SJSA1 (cell line): ENCODE measurements at places on chromosomes 2 and 18. TPM values are rescaled to one million over a fixed set of nuclear protein-coding genes. Genes with fewer than 3 reads are reported as not detected.
A peak's percentile ranks its signal among the peaks of the same experiment; 100 is the strongest.

Gene EGR4
- total RNA-seq: not detected in 2 replicates

Gene NIF3L1
- 25.3 and 31.7 TPM in 2 replicates for total RNA-seq

Gene AQP12B
- total RNA-seq: not detected in 2 replicates

- no peak overlapping the region for H3K4me3 ChIP-seq
- no peaks in the 10 kb centered on the region for H3K27me3 ChIP-seq
- no peak overlapping the region for H3K27ac ChIP-seq
- H3K36me3 ChIP-seq: peaks cover 85% of the 10 kb centered on the region
- no peaks in the 10 kb centered on the region for H3K4me1 ChIP-seq
These were observed 234.1 kb downstream of the GLI2 start for GRCh38 chr2:120969613-120970355.

GRCh38 chr2:185578322-185578721 is 160.3 kb upstream of the FSIP2 start:
- H3K36me3 ChIP-seq: no peaks in the 10 kb centered on the region
- H3K4me1 ChIP-seq: no peaks in the 10 kb centered on the region
- H3K4me3 ChIP-seq: no peak overlapping the region
- DNase-seq: no peak
- H3K27ac ChIP-seq: no peak overlapping the region
- H3K27me3 ChIP-seq: no peaks in the 10 kb centered on the region

DNA sequence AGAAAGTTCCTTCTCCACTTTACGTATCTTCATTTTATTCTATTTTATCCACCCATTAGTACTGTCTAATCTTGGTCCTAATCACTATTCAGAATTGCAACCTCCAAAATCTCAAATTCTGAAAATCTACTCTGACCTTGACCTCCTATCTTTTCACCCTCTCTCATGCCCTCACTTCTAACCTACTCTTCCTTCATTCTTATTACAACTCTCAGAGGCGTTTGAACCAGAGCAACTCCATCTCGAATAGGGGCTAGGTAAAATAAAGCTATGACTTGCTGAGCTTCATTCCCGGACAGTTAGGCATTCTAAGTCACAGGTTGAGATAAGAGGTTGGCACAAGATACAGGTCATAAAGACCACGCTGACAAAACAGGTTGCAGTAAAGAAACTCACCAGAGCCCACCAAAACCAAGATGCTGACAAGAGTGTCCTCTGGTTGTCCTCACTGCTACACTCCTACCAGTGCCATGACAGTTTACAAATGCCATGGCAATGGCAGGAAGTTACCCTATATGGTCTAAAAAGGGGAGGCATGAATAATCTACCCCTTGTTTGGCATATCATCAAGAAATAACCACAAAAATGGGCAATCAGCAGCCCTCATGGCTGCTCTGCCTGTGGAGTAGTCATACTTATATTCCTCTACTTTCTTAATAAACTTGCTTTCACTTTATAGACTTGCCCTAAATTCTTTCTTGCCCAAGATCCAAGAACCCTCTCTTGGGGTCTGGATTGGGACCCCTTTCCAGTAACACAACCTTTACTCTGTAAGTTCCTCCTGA is 11.4 kb downstream of the CCDC88A start:
- no peaks in the 10 kb centered on the region for H3K27me3 ChIP-seq
- peak overlapping the region; percentile 25; the same call in 1 of the 2 replicates for H3K27ac ChIP-seq
- peaks cover 11% of the 10 kb centered on the region for H3K4me1 ChIP-seq
- H3K36me3 ChIP-seq: peaks cover 61% of the 10 kb centered on the region
- DNase-seq: no peak

GRCh38 chr2:218166791-218167190 is at the start of gene CXCR1:
Gene CXCR1 (minus strand): TSS chr2:218166962. CDS start chr2:218165211, 1,751 bp downstream.
- no peak within 1 kb of the TSS for H3K4me3 ChIP-seq
- H3K36me3 ChIP-seq: no peaks in the 10 kb centered on the region
- H3K27ac ChIP-seq: no peak within 1 kb of the TSS
